ENCODE measurements at places on chromosomes 3 and 15.

DNA sequence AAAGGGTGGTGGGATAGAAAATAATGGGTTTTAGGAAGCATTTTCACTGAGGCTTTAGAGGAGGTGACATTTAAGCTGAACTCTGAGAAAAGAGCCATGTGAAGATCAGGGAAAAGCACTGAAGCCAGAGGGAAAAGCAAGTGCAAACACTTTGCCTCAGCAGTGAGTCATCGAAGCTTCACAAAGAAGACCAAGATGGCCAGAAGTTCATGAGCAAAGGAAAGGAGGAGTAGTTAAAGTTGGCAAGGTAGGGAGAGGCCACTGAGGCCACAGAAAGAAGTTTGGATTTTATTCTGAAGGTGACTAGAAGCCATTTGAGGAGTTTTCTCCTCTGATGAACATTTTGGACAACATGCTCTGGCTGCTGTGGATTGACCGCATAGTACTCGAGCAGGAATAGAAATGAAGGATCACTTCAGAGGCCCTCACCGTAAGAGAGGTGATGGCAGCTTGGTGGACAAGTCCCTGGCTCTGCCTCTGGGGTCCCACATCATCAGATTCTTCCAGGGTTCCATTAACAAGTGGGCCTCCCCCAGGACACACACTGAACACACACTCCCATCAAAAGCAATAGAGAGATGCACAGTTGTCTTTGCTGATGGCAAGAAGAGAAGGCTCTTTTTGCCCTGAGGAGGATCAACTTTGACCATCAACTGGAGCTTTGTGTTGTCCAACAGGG lies 75.5 kb downstream of the TOP2B start:
- no peak for DNase-seq

- no peak for DNase-seq
Observed at GRCh38 chr15:47762621-47763020, 45.3 kb downstream of the SEMA6D start.

- DNase-seq: no peak
Observed at GRCh38 chr3:178507507-178508442, 28.5 kb upstream of the KCNMB2 start.

DNA sequence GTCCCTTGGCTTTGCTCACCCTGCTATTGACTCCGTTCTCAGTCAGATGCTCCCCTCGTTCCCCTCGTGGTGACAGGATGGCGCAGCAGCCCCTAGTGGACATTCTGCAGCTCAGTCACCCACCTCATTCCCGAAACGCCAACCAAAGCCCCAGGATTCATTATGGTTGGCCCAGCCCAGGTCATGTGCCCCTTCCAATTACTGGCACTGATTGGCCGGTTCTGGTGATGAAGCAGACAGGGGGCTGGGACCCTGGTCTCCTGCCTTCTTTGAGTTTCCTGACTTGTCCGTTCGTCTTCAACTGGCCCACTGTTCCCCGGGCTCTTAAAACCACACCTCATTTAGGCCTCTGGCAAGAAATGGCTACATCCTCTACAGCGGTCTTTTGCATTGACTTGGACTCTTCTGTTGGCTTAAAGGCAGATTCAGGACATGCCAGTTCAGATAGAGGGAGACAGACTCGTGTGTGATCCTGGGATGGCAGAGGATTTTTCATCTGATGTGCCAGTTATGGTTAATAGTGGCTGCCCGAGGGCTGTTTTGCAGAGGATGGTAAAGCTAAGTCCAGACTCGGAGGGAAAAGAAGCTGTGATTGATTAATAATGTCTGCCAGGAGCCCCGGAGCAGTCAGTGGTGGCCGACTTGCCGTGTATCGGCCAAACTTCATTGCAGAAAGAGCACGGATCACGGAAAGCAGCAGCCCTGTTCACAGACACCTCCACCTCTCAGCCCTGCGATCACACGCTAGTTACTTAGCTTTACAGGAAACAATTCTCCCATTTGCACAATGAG lies 37.8 kb downstream of the LSM3 start:
- peak; percentile 25 for DNase-seq

DNA sequence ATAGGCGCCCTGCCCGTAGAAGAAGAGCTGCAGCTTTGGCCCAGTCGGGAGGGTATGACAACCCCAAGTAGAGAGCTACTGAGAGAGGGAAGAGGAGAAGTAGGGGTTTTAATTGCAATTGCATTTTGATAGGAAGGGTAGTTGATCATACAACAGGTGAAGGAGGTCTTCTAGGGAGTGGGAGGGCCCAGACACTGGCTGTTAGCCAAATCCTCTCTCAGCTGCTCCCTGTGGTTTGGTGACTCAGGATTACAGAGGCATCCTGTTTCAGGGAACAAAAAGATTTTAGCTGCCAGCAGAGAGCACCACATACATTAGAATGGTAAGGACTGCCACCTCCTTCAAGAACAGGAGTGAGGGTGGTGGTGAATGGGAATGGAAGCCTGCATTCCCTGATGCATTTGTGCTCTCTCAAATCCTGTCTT lies 408.9 kb upstream of the THBS1 start:
- no peak for DNase-seq

DNA sequence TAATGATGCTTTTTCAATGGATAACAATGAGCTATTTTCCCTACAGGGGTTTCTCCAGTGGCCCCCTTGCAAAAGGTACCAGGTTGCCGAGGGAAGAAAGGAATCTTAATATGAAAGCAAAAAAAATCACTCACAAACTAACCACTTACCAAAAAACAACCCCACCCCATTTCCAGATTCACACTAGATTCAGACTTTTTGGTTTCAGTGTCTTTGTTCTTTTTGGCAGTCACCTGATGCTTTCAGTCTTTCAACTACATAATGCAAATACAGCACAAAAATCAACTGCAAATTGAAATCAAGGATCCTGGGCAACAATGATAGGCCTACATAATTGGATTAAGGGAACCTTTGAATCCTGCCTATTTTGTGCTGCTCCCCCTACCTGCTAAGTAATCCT lies 71.1 kb upstream of the RAP2B start:
- no peak for DNase-seq

DNA sequence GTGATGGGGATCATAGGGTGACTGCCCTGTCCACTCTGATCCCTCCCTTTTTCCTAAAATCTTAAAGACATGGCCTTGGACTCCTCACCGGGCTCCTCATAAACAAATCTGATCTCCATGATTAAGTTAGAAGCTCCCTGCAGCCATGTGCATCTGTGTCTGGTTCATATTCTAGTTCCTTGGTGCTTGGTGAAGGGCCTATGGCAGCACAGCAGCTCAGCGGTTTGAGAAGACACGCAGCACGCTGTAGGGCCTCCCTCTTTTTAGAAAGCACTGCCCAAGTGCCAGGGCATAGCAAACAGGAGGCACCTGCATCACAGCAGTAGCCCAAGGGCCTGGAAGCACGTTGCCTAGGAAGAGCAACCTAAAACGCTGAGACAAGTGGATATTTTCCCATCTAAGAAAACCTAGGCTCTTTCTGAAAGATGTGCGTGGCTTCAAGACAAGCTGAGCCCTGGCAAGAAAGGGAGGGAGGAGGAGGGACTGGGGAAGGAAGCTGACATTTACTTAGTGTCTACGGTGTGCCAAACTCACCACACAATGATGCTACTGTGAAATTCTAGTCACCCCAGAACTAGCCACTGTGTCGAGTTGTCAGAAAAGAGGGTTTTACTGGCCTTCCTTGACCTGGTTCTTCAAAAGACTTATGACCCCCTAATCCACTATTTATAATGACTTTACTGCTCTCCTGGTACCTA lies 14.9 kb upstream of the ULK3 start:
- DNase-seq: no peak

GRCh38 chr3:101561630-101562328 lies at the start of gene TRMT10C:
Gene TRMT10C (plus strand): TSS chr3:101561868. CDS start chr3:101564782, 2,914 bp downstream.
- peak; percentile 92 for DNase-seq

DNA sequence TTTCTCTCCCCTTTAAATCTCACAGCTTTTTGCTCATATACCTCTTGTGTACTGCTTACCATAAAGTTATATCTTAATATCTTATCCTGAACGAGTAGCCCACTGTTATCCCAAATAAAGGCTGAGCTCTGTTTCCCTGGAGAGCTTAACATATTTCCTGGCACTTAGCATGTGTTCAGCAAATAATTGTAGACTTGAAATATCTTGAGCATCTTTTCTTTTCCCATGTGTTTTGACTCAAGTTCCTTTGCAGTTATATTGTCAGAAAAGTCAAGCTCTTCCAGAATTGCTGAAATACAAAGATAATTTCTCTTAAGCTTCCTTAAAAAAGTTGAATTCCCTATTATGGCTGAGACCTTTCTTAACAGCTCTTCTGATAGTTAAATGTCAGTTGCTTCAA lies 150.5 kb downstream of the LPP start:
- no peak for DNase-seq

- DNase-seq: no peak
Observed at GRCh38 chr3:88809993-88810392, 297.4 kb upstream of the EPHA3 start.

GRCh38 chr15:44009038-44009437 lies 182.2 kb downstream of the WDR76 start:
- DNase-seq: no peak

- DNase-seq: no peak
Observed at GRCh38 chr15:96073908-96074307, 256.6 kb upstream of the NR2F2 start.

GRCh38 chr15:68618908-68619698 lies 40.3 kb downstream of the CORO2B start:
- no peak for DNase-seq

GRCh38 chr3:197174927-197175326 lies 123.5 kb downstream of the DLG1 start:
- DNase-seq: no peak

GRCh38 chr3:10224794-10225665 lies 23.2 kb upstream of the TATDN2 start:
- peak; percentile 73 for DNase-seq

GRCh38 chr3:108552267-108553159 lies 36.7 kb downstream of the CIP2A start:
- DNase-seq: peak; percentile 4

DNA sequence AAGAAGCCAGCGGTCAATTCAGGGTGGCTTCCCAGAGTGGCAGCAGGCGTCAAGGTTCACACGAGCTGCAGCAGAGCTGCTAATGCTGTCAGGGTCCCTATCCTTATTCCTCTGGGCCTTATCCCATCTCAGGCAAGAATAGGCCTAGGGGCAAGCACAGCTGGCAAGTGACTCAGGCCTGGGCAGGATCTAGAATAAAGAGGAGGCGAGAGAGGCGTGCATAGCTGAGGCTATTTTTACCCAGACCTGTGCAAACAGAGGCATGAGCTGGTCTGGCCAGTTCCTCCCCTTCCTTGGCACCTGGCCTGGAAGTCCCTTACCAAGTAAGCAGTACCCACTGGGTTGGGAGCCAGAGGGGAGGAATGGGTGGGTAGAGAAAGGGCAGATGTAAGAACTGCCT lies 12.2 kb upstream of the VIPR1 start:
- DNase-seq: no peak

DNA sequence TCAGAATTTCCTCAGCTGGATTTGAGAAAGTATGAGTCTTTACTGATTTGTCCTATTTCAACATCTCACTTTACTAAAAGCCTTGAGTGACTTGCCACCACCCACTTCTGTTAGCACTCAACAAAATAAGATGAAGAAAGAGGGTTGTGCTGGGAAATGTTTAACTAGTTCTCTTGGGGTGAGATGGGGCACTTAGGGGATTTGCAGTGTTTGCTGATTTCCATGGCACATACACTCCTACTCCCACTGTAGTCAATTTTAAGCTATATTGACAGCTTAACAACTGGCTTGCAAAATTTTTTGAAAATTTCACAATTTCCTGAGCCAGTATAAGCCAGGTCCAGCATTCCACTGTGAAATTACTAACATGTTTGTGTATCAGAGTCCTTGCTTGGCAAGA lies 463.1 kb upstream of the ARHGEF26 start:
- no peak for DNase-seq

- DNase-seq: no peak
Observed at GRCh38 chr3:4741404-4742307, 237.6 kb upstream of the BHLHE40 start.

DNA sequence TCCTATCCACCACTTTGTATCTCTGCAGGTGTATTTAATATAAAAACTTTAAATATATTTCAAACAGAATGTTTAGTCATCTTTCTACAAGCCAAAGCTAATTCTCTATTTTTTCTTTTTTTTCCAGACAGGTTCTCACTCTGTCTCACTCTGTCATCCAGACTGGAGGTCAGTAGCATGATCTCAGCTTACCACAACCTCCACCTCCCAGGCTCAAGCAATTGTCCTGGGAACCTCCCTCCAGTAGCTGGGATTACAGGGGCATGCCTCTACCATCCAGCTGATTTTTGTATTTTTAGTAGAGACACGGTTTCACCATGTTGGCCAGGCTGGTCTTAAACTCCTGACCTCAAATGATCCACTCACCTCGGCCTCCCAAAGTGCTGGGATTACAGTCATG lies 202.6 kb downstream of the VGLL3 start:
- DNase-seq: no peak

GRCh38 chr3:115397433-115397832 lies 225.9 kb upstream of the GAP43 start:
- no peak for DNase-seq

- no peak for DNase-seq
Observed at GRCh38 chr3:31438742-31439141, 94.0 kb upstream of the STT3B start.

DNA sequence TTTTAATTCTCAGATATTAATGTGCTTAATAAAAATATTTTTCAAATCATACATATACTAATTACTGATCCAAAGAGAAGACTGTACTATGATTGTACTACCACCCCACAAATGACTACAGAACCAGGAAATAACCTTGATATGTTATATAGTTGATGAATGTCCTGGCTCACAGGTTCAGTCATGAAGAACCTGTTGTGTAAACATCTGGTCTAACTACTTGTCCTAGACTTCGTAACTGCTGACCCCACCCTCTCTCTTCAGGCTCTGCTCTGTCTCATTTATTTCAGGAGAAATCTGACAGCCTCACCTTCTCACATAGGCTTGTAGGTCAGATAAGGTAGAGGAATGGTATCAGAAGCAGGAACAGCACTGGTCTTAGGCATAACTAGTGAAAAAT lies 14.7 kb upstream of the CSTA start:
- DNase-seq: no peak

DNA sequence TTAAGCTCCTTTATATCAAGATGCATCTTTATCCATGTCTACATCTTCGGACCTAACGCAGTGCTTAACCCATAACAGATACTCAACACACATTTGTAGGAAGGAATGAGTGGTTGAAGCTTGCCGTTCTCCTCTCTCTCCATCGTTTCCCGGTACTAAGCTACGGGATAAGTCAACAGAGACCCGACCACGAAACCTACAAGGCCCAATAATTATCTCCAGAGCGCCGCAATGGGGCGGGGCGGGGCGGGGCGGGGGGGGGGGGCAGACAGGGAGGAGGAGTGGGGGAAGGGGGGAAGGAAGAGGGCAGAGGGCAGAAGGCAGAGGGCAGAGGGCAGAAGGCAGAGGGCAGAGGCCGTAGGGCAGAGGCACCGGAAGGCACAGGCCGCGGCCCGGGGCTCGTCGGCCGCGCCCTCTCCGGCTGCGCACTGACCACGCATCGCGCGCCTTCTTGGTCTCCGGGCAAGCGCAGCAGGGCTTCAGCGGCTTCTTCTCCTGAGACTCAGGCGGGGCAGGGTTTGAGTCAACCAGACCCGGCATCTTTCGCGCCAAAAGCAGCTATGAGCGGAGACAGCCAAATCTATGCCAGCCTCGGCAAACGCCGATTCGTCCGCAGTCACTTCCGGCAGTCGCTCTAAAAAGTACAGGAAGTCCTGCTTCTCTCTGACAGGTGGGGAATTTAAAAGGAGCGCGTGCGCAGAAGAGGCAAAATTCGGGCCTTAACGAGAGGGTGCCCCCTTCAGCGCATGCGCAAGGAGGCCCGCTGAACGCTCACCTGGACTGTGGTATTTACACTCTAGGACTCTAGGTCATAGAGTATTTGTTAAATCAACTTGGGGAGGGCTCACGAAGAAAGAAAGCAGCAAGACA lies at the start of gene COX17:
Gene COX17 (minus strand): TSS at position 636 of the 870 bp plus-strand sequence. CDS start 96 bp downstream, at position 540.
- peak; percentile 97 for DNase-seq

All from CD4-positive, alpha-beta T cell treated with Interleukin-17A for 4 hours (primary cell).